ENCODE measurements at places on chromosomes 1 and 21. TPM values are rescaled to one million over a fixed set of nuclear protein-coding genes. Genes with fewer than 3 reads are reported as not detected.

Gene NUDT17
- 3.3 TPM for total RNA-seq

Gene CIART
- 2.6 TPM for total RNA-seq

Gene LPGAT1
- total RNA-seq = 43.5 TPM

Gene OR4F29
- not detected for total RNA-seq

Gene BMP8B
- 1.3 TPM for total RNA-seq

Gene NCAM2
- total RNA-seq = 6.3 TPM

GRCh38 chr1:18118078-18118477 is 10.5 kb downstream of the IGSF21 start:
- no peak for DNase-seq

DNA sequence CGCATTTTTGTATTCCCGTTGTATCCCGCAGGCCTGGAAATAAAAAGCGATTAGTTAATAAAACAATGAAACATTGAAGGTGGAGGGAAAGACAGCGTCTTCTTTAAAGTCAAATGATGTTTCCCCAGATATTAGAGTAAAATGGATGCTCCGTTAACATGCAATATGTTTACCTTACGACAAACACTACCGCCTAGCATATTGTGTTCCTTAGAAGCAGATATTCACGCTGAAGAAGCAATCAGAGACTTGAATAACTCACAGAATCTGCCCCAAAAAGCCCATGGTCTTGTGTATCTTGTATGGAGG is 583 bp upstream of the B4GALT3 start:
- DNase-seq = no peak

GRCh38 chr1:184223216-184223615 is 163.6 kb upstream of the C1orf21 start:
- DNase-seq = no peak

DNA sequence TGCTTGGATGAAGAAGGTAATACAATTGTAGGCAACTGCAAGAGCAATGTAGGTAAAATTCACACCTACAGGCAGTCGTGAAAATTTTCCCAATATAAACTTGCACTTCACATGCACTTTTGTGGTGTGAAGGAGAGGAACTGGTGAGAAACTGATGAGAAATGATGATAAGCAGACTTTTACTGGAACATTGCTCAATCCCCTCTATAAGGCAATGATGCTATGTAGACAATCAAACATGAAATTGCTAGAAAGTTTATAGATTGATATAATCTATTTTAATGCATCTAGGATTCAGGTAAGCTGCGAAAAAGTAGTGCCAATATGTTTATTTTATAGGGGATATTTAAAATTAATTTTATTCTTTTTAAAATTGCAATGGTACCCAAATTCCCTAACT is 802.2 kb downstream of the KCNT2 start:
- no peak for DNase-seq

All from breast epithelium (tissue), 4 donors.